ENCODE measurements at places on chromosomes 2 and 18. TPM values are rescaled to one million over a fixed set of nuclear protein-coding genes. Genes with fewer than 3 reads are reported as not detected.

DNA sequence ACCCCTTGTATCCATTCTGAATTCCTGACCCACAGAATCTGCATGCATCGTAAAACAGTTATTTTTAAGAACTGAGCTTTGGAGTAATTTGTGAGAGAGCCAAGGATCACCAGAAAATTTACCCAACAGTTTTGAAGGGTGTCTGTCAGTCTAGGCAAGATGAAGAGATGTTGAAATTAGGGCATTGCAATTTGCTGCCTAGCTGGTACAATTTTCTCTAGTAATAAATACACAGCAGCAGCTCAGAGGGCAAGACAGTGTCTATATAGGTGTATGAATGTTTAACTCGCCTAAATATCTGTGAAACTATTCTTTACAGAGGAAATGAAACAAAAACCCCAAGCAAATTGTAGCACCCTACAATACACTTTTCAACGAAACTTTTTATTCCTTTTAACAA, 377.8 kb upstream of the POU3F3 start:
- H3K36me3 ChIP-seq, result no peaks in the 10 kb centered on the region
- no peak overlapping the region for H3K27ac ChIP-seq
- no peaks in the 10 kb centered on the region for H3K27me3 ChIP-seq
- no peak overlapping the region for H3K4me3 ChIP-seq

DNA sequence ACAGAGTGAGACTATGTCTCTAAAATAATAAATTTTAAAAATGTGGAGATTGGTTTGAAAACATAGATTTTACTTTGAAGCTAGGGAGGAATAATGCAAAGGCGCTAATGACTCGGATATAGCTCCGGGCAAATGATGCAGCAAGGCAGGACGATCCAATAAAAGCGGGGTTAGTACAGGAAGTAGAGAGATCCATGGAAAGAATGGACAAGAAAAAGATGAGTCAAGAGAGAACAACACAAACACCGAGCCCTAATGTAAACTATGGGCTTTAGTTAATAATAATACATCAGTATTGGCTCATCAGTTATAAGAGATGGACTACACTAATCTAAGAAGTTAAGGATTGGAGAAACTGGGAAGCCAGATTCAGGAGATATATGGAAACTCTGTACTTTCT, 74.5 kb downstream of the QPCT start:
- DNase-seq, result no peak
- H3K27ac ChIP-seq, result no peak overlapping the region
- no peaks in the 10 kb centered on the region for H3K27me3 ChIP-seq
- H3K36me3 ChIP-seq, result no peaks in the 10 kb centered on the region

GRCh38 chr18:35581546-35581897, at the start of gene GALNT1:
Gene GALNT1 (plus strand): TSS chr18:35581740. CDS start chr18:35654663, 72,923 bp downstream.
- peaks cover 18% of the 10 kb centered on the region for H3K4me1 ChIP-seq
- DNase-seq, result no peak
- no peaks in the 10 kb centered on the region for H3K27me3 ChIP-seq

DNA sequence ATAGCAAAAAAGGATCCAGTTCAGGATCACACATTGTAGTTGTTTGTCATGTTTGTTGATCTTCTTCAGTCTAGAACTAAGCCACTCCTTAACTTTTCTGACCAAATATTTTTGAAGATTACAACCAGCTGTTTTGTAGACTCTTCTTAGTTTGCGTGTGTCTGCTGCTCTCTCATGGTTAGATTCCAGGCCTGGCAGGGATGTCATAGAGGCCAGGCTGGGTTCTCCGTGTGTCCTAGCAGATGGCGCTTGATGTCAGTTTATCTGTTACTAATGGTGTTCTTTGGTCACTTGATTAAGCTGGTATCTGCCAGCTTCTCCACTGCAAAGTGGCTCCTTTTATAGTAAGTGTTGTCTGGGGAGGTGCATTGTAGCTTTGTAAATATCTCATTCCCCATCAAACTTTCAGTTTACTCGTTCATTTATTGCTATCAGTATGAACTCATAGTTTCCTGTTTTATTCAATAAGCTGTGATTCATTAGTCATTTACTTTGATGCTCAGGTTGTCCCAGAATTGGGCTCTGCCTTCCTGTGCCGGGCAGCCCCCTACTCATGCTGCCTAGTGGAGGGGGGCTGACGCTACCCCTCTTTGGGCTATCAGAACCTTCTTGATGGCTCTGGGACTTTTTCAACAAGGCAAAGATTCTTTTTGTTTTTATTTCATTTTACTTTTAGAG, 42.1 kb downstream of the GRHL1 start:
- no peak overlapping the region for H3K4me3 ChIP-seq
- no peaks in the 10 kb centered on the region for H3K4me1 ChIP-seq
- H3K27ac ChIP-seq, result no peak overlapping the region
- no peaks in the 10 kb centered on the region for H3K36me3 ChIP-seq

DNA sequence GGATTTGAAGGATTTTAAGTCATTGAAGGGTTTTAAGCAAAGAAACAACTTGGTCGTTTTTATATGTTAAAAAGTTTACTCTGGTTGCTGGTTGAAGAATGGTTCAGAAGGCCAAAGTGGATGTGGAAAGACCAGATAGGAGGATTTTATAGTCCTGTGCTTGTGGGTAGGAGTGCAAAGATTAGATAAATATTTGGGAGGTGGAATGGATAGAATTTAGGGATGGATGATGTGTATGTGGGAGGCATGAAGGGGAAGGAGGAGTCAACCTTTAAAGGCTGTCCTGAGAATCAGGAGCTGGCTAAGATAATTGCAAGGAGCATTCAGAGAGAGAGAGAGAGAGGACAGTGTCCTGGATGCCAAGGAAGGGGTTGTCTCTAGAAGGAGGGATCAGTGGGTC, 190.1 kb upstream of the SPRED2 start:
- H3K4me3 ChIP-seq, result no peak overlapping the region
- H3K36me3 ChIP-seq, result no peaks in the 10 kb centered on the region
- no peaks in the 10 kb centered on the region for H3K27me3 ChIP-seq
- no peaks in the 10 kb centered on the region for H3K4me1 ChIP-seq

DNA sequence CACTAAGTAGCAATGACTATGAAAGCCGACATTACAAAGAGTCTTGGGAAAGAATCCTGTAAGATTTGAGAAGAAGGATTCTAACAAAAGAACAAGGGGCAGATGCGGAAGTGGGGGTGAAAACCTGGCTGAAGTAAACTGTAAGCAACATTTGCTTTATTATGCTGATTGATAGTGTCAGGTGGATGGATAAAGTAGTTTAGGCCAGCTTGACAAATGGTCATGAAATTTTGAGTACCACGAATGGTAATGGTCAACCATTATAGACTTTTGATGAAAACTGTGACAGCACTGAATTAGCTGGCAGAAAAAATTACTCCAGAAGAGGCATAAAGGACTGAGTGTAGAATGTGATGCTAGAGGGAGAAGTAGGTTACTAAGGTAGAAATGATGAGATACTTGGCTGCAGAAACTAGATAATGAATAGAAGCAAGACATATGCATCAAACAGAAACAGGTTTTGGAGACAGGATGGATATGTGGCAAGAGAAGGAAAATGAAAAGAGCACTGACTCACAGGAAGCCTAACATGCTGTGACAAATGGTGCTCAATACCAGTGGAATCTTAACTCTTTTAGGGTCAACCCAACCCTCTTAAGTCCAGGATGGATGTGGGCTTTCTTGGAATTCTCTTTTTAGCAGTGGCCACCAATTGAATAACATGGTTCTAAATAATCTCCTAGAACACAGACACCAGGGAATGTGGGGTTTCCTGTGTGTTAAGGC, 6.8 kb downstream of the THUMPD2 start:
- H3K36me3 ChIP-seq, result no peaks in the 10 kb centered on the region
- no peak overlapping the region for H3K27ac ChIP-seq
- H3K4me1 ChIP-seq, result peaks cover 3% of the 10 kb centered on the region
- DNase-seq, result no peak

DNA sequence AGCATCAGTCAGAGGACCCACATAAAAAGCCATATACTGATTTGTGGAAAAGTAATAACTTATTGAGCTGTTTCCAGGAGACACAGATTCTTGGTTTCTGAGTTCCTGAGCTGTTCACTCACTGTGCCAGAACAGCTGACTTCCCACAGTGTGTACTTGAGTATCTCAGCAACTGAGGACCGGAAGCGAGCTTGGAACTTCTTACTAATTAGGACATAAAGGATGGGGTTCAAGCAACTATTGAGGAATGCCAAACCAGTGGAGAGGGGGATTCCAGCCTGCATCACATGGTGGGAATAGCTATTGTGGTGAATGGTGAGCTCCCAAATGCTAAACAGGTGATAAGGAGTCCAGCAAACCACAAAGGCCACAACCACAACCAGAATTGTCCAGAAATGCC, 16.4 kb downstream of the EEF1B2 start:
- H3K27me3 ChIP-seq, result no peaks in the 10 kb centered on the region
- H3K4me3 ChIP-seq, result no peak overlapping the region
- no peaks in the 10 kb centered on the region for H3K36me3 ChIP-seq
- DNase-seq, result no peak

GRCh38 chr2:230758566-230759480, 46.2 kb downstream of the CAB39 start:
- no peak for DNase-seq
- no peaks in the 10 kb centered on the region for H3K36me3 ChIP-seq
- H3K27ac ChIP-seq, result no peak overlapping the region

GRCh38 chr2:28280619-28281018, 112.0 kb upstream of the FOSL2 start:
- no peak for DNase-seq
- H3K4me3 ChIP-seq, result no peak overlapping the region
- H3K27me3 ChIP-seq, result no peaks in the 10 kb centered on the region
- H3K4me1 ChIP-seq, result no peaks in the 10 kb centered on the region

DNA sequence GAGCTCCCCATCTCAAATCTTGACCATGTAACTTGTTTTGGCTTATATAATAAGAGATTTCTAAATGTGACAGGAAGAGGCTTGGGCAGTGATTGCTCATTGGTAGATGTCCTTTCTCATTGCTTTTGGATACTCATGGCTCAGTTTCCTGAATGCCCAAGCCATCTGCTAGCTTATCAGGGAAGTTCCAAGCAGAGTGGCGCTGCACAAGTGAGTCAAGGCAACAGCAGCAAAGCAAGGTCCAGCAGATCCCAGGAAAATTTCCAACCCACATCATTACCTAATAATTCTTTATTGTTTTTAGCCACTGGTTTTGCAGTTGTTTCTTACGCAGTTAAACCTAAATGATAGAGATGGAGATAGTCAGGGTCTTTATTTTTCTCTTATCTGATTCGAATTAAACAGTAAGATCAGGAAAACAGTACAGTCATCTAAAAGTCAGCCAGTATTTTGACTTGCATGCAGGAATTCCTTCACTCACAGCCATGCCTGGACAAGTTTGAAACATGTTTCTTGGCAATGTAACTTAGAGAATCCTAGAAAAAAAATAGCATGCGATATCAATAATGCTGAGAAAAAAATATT, 349.7 kb upstream of the TMEFF2 start:
- no peaks in the 10 kb centered on the region for H3K4me1 ChIP-seq
- H3K27ac ChIP-seq, result no peak overlapping the region
- no peak overlapping the region for H3K4me3 ChIP-seq
- no peak for DNase-seq
- H3K36me3 ChIP-seq, result no peaks in the 10 kb centered on the region
- no peaks in the 10 kb centered on the region for H3K27me3 ChIP-seq

GRCh38 chr2:39948016-39948719, 169.1 kb upstream of the THUMPD2 start:
- H3K4me3 ChIP-seq, result no peak overlapping the region
- no peaks in the 10 kb centered on the region for H3K27me3 ChIP-seq

GRCh38 chr2:217178341-217178740, 318.5 kb upstream of the TNP1 start:
- no peak overlapping the region for H3K4me3 ChIP-seq
- H3K27me3 ChIP-seq, result no peaks in the 10 kb centered on the region
- H3K4me1 ChIP-seq, result no peaks in the 10 kb centered on the region
- H3K27ac ChIP-seq, result no peak overlapping the region
- DNase-seq, result no peak
- no peaks in the 10 kb centered on the region for H3K36me3 ChIP-seq

DNA sequence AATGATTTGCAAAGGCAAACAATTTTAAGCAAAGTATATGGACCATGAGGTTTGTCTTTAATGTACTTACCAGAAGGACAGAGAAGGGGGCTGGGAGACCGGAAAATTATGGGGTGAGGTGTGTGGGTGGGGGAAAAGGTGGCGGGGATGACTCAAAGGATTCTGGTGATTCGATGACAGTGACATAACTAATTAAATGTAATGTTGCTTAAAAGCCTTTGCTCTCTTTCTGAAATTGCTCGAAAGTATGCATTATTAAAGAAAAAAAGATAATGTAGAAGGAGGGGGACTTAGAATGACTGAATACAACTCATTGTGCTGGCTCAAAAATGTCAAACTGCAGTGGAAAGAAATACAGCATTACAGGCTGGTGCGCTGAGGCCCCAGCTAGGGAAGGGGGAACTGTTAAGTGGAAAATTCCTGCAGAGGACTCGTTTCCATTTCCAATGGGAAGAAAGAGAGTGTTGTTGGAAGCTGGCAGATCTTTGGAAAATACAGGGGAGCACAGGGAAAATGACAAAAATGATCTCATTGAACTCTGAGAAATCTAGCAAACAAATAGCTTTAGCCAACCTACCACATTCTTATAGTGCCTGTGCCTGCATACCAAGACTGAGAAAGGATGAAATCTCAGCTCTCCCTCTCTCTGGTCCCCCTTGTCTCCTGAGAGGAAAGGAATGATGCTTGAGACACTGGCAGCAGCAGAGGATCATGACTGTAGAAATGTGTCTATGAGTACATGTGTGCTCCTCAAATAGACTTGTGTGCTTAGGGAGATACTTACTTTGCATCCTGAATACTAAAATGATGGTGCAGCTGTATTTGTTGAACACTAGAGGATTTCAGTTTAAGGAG, 632.4 kb downstream of the NYAP2 start:
- H3K4me3 ChIP-seq, result peak overlapping the region; percentile 32
- peak overlapping the region; percentile 55 for H3K27ac ChIP-seq
- H3K36me3 ChIP-seq, result no peaks in the 10 kb centered on the region
- no peak for DNase-seq

DNA sequence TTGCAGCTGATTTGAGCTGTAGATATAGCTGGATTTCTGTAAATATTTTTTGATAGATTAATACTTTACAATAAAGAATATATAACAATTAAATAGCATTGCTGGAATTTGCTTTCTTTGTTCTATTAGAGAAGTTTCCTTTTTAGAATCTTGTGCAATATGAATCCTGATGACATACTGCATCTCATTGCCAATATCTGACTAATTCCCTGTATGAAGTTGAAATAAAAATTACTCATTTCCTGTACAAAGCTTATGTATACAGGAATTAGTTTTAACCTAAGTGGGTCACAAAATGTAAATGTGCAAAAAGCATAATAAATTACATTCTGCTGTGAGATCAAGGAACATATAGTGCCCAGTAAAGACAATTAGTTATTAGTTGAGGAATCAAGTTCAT, 72.8 kb upstream of the TMEFF2 start:
- DNase-seq, result no peak
- H3K4me3 ChIP-seq, result no peak overlapping the region
- no peaks in the 10 kb centered on the region for H3K36me3 ChIP-seq
- H3K4me1 ChIP-seq, result no peaks in the 10 kb centered on the region

GRCh38 chr2:120972286-120972685, 236.6 kb downstream of the GLI2 start:
- no peaks in the 10 kb centered on the region for H3K27me3 ChIP-seq

- no peaks in the 10 kb centered on the region for H3K4me1 ChIP-seq
- H3K27ac ChIP-seq, result no peak overlapping the region
- H3K27me3 ChIP-seq, result no peaks in the 10 kb centered on the region
- no peak overlapping the region for H3K4me3 ChIP-seq
- DNase-seq, result no peak
Observed at GRCh38 chr2:11050565-11050964, 104.7 kb upstream of the SLC66A3 start.

Gene SP100
- total RNA-seq, result 151 TPM

Gene PID1
- total RNA-seq, result 14.5 TPM

Gene SPHKAP
- 0.20 TPM for total RNA-seq

Gene CIB4
- not detected for total RNA-seq

Gene ATIC
- total RNA-seq, result 35.1 TPM

Gene ACVR1C
- 0.56 TPM for total RNA-seq

Gene GFPT1
- total RNA-seq, result 59.3 TPM

Gene OTX1
- not detected for total RNA-seq

Gene NPPC
- total RNA-seq, result not detected

All from thyroid gland (tissue), 4 donors.